ENCODE measurements at places on chromosomes 4 and X. TPM values are rescaled to one million over a fixed set of nuclear protein-coding genes. Genes with fewer than 3 reads are reported as not detected.
A peak's percentile ranks its signal among the peaks of the same experiment; 100 is the strongest.

DNA sequence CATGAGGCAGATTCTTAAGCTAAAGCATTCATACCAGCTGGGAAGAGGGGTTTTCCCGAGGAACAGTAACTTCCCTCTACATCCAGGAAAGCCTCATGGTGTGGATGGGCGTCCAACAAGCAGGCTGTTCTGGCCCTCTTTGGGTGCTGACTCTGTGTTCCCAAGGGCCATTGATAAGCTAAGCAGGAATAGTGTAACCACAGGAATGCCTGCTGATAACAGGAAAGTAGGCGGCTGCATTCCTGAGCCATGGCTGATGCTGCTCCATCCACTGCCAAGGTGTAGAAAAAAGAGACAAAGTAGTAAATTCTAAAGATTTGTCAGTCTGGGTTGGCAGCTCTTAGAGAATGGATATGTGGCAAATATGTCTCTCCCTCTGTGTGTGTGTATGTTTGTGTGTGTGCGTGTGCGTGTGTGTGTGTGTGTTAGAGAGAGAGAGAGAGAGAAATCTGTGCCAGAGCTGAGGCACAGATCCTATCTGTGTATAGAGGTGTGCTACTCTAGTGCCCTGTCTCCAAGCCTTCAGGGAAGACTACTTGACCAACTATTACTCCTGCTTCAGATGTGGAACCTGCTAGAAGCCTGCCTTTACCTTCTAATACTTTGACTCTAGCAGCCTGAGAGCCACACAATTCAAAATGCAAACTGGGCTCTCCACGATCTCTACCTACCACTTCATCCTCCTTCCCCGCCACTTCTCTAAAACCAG, 353.1 kb upstream of the NR3C2 start:
- no peaks in the 10 kb centered on the region for H3K36me3 ChIP-seq
- no peaks in the 10 kb centered on the region for H3K27me3 ChIP-seq
- DNase-seq: peak; percentile 53
- no peak overlapping the region for H3K4me3 ChIP-seq

MOSPD2 gene
- 19.4 TPM for total RNA-seq

DNA sequence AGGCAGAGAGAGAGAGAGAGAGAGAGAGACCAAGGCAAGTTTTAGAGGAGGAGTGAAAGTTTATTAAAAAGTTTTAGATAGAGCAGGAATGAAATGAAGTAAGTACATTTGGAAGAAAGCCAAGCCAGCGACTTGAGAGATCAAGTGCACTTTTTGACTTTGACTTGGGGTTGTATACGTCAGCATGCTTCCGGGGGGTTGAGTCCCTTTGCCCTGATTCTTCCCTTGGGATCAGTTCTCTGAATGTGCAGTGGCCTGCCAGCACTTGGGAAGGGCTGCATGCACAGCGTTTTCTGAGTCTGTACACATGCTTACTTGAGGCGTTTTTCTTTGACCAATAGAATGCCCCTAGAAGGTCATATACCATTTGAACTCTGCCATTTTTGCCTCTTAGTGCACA, 400.5 kb downstream of the PDGFC start:
- no peak overlapping the region for H3K27ac ChIP-seq
- no peaks in the 10 kb centered on the region for H3K36me3 ChIP-seq
- no peaks in the 10 kb centered on the region for H3K27me3 ChIP-seq
- H3K4me3 ChIP-seq: no peak overlapping the region
- H3K4me1 ChIP-seq: no peaks in the 10 kb centered on the region
- DNase-seq: no peak

DNA sequence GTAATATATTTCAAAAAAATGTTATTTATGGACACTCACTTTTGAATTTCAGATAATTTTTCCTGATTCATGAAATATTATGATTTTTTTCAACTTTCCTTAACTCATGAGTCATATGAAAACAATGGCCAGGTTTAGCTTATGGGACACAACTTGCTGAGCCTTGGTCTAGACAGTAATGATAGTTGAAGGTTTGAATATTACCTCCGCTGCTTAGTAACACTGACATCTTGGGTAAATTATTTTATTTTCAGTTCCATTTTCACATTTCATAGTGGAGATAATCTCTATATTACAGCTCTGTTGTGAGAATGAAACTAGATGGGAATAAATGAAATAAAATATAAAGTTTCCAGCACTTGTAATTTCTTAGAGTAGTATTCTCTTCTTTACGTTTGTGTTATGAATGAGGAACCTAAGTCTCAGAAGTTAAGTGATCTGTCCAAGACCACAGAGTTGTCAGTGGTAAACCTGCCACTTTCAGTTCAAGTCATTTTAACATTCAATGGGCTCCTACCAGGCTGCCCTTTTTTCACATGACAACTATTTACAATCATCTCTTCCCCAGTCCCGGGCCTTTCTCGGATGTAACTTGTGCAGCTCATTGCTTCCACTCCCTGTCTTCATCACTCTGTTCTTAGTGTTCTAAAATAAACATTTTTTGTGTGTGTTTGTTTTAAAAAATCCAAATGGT, 46.8 kb upstream of the GC start:
- H3K27ac ChIP-seq: no peak overlapping the region
- H3K27me3 ChIP-seq: no peaks in the 10 kb centered on the region
- H3K4me1 ChIP-seq: no peaks in the 10 kb centered on the region
- H3K4me3 ChIP-seq: no peak overlapping the region
- H3K36me3 ChIP-seq: no peaks in the 10 kb centered on the region
- no peak for DNase-seq

DNA sequence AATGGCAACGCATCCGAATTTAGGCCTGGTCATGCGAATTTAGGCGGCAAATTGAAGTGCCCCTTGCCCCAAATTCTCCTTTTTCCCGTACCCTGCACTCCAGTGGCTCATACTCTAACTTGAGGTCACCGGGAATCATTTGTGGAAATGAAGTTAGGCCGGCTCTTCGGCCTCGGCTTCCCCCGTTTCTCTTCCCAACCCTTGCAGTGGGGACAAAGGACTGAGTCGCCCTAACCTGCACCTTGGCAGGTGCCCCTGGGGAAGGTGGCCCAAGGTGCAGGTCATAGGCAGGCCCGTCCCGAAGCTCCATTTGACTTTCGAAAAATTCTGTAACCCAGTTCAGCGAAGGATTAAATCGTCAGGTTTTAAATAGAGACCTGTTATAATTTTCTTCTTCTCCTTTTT, 811 bp downstream of the SRD5A3 start:
- DNase-seq: no peak
- no peaks in the 10 kb centered on the region for H3K27me3 ChIP-seq
- H3K4me1 ChIP-seq: no peaks in the 10 kb centered on the region
- H3K27ac ChIP-seq: peak overlapping the region; percentile 91
- H3K4me3 ChIP-seq: peak overlapping the region; percentile 85

TMPRSS11B gene
- total RNA-seq: not detected

MAGEA11 gene
- total RNA-seq: not detected

GRCh38 chr4:140257461-140258305, 103.7 kb upstream of the MAML3 start:
- no peak for DNase-seq
- H3K27me3 ChIP-seq: no peaks in the 10 kb centered on the region
- H3K4me3 ChIP-seq: no peak overlapping the region
- H3K36me3 ChIP-seq: no peaks in the 10 kb centered on the region
- H3K4me1 ChIP-seq: no peaks in the 10 kb centered on the region
- H3K27ac ChIP-seq: no peak overlapping the region

HSFX3 gene
- total RNA-seq: not detected

DNA sequence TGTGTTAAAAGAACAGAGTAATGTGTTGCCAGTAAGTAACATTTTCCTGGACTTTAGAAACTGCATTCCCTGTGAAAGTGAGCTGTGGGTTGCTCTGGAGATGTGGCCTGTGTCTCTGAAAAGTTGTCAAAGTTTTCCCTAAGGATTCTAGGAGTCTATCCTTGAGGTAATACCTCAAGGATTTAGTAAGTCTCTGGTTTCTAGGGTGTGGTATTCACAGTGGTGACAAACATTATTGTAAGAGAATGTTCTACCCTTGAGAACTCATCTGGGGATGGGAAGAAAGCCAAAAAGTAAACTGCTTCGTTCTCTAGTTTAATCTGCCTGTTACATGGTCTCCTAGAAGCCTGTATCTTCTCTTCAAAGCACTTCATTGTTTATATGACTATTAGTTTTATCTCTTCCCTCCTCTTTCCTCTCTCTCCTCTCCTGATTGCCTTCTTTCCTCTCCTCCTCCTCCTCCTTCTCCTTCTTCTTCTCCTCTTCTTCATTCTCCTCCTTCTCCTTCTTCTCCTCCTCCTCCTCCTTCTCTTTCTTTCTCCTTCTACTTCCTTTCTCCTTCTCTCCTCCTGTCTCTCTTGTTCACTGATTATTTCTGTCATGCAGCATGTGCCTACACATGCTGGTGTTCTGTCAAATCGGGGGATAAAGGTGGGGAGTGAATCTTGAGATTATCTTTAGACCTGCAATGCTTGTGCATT, 321.3 kb downstream of the PTTG2 start:
- no peak overlapping the region for H3K4me3 ChIP-seq
- no peaks in the 10 kb centered on the region for H3K36me3 ChIP-seq
- H3K4me1 ChIP-seq: peaks cover 2% of the 10 kb centered on the region
- H3K27ac ChIP-seq: no peak overlapping the region

DNA sequence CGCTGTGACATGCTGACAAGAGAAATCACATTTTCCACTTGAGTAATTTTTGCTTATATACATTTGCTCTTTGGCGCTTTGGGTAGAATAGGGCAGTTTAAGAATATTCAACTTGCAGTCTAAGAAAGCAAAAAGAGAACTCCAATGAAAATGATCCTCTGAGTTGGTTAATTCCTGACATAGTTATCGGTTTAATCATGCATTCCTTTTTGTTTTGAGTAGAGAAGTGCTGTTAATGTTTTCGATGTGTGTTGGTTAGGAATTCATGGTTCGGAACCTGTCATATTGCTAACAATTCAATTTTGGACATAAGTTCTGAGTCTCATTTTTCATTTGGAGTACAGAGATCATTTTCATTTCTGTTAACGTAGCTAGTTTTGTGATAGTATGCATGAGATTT, 700.6 kb upstream of the PITX2 start:
- no peak overlapping the region for H3K4me3 ChIP-seq
- H3K27me3 ChIP-seq: no peaks in the 10 kb centered on the region
- DNase-seq: no peak
- H3K4me1 ChIP-seq: no peaks in the 10 kb centered on the region
- H3K27ac ChIP-seq: no peak overlapping the region

DNA sequence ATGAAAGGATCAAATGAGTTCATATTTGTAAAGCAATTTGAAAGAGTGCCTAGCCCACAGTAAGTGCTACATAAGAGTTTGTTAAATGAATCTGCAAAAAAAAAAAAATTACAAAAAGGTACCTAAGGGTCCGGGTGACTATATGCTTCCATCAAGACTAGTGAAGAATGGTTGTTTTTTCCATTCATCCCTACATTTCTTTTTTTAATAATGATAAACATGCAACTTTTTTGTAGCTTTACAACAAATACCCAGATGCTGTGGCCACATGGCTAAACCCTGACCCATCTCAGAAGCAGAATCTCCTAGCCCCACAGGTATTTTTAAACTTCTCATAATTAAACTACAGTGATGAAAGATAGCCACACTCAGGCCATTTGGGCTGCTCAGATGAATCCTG, 4.3 kb downstream of the SPP1 start:
- H3K36me3 ChIP-seq: no peaks in the 10 kb centered on the region
- no peak overlapping the region for H3K4me3 ChIP-seq
- no peak for DNase-seq
- H3K27me3 ChIP-seq: no peaks in the 10 kb centered on the region
- no peak overlapping the region for H3K27ac ChIP-seq

DNA sequence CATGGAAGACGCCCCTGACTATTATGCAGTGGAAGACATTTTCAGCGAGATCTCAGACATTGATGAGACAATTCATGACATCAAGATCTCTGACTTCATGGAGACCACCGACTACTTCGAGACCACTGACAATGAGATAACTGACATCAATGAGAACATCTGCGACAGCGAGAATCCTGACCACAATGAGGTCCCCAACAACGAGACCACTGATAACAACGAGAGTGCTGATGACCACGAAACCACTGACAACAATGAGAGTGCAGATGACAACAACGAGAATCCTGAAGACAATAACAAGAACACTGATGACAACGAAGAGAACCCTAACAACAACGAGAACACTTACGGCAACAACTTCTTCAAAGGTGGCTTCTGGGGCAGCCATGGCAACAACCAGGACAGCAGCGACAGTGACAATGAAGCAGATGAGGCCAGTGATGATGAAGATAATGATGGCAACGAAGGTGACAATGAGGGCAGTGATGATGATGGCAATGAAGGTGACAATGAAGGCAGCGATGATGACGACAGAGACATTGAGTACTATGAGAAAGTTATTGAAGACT, 3.6 kb downstream of the TSPYL2 start:
- H3K27ac ChIP-seq: peak overlapping the region; percentile 23
- peaks cover 3% of the 10 kb centered on the region for H3K36me3 ChIP-seq
- no peak overlapping the region for H3K4me3 ChIP-seq
- no peak for DNase-seq
- peaks cover 22% of the 10 kb centered on the region for H3K27me3 ChIP-seq

GRCh38 chrX:129606918-129607317, 47.8 kb downstream of the APLN start:
- no peaks in the 10 kb centered on the region for H3K36me3 ChIP-seq
- H3K27me3 ChIP-seq: peaks cover 4% of the 10 kb centered on the region
- peak; percentile 78 for DNase-seq

TMEM144 gene
- 16.4 TPM for total RNA-seq

C4orf51 gene
- total RNA-seq: not detected

ABCG2 gene
- 15.7 TPM for total RNA-seq

- no peak for DNase-seq
- no peak overlapping the region for H3K27ac ChIP-seq
- H3K27me3 ChIP-seq: no peaks in the 10 kb centered on the region
- H3K36me3 ChIP-seq: no peaks in the 10 kb centered on the region
- no peak overlapping the region for H3K4me3 ChIP-seq
- H3K4me1 ChIP-seq: no peaks in the 10 kb centered on the region
These were observed 254.7 kb downstream of the FBXW7 start for GRCh38 chr4:152281211-152281610.

CXCL3 gene
- total RNA-seq: 9.4 TPM

DNA sequence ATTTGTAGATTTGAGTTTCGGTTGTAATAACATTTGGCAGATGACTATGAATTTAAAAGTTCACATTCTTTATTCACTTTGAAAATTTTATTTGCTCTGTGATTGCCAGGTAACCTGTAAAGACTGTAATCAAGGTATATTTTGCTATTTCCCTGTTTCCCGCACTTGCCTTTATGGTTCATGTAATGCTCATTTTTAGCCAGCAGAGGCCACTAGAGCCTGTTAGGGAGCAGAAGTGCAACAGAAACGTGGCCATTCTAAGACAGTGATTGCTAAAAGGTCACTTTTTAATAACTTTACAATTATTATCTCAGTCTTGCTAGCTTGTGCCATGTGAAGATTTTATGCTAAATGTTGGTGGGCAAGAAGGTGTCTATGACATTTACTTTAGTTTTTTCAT, 12.4 kb downstream of the YIPF6 start:
- H3K36me3 ChIP-seq: no peaks in the 10 kb centered on the region
- DNase-seq: peak; percentile 34
- no peaks in the 10 kb centered on the region for H3K4me1 ChIP-seq

GRCh38 chr4:145760961-145761929, 81.3 kb downstream of the C4orf51 start:
- H3K4me3 ChIP-seq: no peak overlapping the region
- DNase-seq: no peak
- no peaks in the 10 kb centered on the region for H3K4me1 ChIP-seq
- peak overlapping the region; percentile 55 for H3K27ac ChIP-seq

GRCh38 chrX:101230636-101231035, 11.1 kb downstream of the DRP2 start:
- DNase-seq: no peak
- no peak overlapping the region for H3K4me3 ChIP-seq
- H3K4me1 ChIP-seq: no peaks in the 10 kb centered on the region

BST1 gene
- total RNA-seq: 9.1 TPM

Data from lung (tissue), 17 donors.